Head of caudate nucleus (tissue), 42 donors: ENCODE measurements at places on chromosomes 3 and 15.
A peak's percentile ranks its signal among the peaks of the same experiment; 100 is the strongest.

DNA sequence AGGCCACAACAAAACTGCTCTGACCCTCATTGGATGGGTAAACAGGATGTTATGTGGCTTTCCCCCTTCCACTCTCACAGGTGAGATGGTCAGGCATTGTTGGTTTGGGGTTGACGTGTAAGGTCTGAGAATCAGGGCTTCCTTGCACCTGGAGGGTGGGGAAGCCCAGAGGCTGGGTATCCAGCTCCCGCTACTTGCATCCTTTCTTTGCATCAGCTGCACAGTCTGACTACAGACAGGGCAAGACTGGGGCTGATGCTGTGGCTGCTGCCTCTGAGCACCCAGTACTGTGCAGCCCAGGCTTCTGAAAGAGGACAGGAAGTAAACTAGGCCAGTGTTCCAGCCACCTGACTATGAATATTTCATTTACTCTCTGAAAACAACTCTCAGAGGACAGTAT, 58.0 kb upstream of the ATP2B2 start:
- DNase-seq = no peak

GRCh38 chr15:74892313-74892712, 2.5 kb downstream of the MPI start:
- no peak for DNase-seq

DNA sequence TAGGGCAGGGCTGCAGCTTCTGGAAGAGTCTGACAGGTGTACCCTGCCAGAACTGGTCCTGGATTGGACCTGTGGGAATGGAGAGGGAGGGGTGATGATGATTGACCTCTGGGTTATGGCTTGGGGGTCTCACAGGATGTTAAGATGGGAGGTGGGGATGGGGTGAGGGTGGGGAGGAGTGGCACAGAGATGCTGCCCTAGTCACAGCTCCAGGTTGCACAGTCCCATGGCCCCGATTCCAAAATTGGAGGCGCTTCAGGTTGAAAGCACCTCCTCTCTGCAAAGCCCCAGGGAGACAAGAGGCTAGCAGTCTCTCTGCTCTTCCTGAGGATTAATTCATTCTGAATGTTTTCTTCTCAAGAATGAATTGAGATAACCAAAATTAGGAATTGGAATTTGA, 101.4 kb downstream of the FAM43A start:
- no peak for DNase-seq

GRCh38 chr3:126415661-126416591, 21.2 kb downstream of the CFAP100 start:
- DNase-seq = no peak

DNA sequence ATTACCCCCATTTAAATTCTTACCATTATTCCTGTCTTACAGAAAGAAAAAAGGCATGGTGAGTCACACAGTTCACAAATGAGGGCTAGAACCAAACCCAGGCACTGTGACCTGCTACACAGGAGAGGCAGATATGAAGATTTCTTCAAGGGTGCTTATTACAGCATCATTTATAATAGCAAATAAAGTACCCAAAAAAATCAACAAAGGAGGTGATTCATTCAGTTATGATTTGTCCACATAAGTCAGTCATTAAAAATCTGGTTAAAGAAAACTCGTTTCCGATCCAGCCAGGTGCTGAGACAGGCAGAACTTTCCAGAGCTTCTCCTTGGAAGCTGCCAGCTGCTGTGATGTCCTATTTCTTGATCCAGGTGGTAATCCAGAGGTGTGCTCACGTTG, 7.5 kb upstream of the LOXL1 start:
- no peak for DNase-seq

- DNase-seq = no peak
Measured at GRCh38 chr3:125139386-125139785, 73.2 kb downstream of the SLC12A8 start.

DNA sequence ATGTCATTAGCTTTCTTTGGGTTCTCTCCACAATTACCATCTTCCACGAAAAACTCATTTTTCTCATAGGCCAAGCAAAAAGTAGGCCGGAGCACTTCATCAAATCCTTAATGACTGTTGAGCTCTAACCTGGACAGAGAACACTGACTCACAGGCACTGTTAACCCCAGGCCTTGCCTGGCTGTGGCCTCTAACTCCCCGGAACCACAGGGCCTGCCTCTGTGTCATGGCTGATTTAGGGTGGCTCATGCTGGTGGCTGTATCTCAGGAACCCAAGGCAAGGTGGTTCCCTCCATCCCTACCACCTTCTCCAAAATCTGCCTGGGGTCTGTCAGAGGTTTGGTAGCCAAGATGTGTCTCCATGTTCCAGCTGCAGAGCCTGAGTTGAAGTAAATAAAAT, 3.6 kb downstream of the CRTAP start:
- DNase-seq = no peak

DNA sequence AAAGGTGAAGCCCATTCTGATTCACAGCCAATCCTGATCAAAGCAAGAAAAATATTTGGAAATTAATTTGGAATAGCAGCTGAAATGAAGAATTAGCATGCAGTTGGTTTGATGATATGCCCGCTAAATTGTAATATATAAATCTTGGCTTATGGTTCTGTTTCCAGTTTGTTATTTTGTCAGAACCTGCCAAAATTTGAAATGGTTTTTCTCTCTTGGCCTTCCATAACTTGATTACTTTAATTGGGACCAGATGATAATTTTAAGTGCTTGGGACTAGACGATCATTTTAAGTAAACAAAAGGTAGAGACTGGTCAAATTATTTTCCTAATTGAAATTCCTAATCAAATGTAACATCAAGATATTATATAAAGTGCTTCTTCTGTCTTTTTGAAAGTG, 842.4 kb downstream of the TBL1XR1 start:
- no peak for DNase-seq

DNA sequence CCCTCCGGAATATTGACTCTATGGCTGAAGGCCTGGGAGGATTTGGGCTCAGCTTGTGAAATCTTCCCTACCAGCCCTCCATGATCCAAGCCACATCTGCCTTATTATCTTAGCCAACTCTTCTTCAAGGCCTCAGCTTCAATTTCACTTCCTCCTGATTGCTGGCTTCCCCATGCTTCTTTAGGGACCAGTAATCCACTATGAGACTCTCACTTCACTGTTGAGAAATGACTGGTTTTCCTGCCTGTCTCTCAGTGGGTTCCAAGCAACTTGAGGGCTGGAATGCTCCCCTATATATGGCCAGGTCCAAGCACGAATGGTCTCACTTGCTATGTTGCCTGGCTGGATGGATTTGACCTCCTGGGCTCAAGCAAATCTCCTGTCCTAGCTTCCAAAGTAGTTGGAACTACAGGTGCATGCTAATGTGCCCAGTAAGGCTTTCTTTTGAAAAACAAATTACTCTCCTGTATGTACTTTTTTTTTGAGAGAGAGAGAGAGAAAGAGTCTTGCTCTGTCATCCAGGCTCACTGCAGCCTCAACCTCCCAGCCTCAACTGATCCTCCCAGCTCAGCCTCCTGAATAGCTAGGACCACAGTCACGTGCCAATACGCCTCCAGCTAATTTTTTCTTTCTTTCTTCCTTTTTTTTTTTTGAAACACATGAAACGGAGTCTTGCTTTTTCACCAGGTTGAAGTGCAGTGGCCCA, 7.9 kb upstream of the PIK3CB start:
- no peak for DNase-seq

- no peak for DNase-seq
Measured at GRCh38 chr3:15348246-15348645, 15.9 kb upstream of the SH3BP5 start.

GRCh38 chr3:46209746-46210470, 1.8 kb upstream of the CCR1 start:
- no peak for DNase-seq

- no peak for DNase-seq
Measured at GRCh38 chr3:99978221-99978620, 136.1 kb downstream of the FILIP1L start.

DNA sequence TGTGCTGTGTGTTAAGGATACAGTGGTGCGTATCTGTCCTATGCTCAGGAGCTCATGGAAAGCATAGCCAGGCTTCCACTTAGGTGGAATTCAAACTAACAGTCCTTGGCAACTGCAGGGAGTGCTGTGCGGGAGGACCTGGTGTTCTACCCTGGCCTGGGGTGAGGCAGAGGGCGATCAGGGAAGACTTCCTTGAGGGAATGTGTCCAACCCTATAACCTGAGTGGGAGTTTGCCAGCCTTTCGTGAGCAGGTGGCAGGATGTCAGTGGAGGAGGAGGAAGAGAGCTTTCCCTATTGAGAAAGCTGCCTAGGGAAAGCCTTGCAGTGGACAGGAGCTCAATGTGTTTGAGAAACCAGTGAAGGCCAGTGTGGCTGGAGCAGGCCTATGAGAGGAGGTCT, 271.1 kb upstream of the C2CD4B start:
- DNase-seq = no peak

DNA sequence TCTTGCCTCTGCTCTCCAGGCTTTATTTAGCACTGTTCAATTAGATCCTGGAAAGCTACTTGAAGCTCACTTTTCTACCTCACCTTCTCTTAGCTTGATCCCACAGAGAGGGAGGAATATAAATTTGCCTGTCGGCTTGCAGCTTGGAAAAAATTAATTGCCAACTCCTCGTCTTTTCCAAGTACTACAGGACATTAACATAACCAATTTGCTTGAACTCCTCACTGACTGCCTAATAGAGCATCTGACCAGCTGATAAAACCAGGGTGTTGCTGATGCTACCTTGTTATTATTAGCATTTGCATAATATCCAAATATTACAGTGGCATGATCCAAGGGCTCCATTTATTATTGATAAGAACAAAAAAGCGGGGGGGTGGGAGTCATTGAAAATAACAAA, 561.8 kb downstream of the MCTP2 start:
- no peak for DNase-seq

GRCh38 chr3:194572143-194572789, 61.0 kb downstream of the TMEM44 start:
- DNase-seq = no peak

GRCh38 chr3:22236490-22237270, 485.7 kb upstream of the ZNF385D start:
- DNase-seq = no peak

GRCh38 chr15:51938286-51938685, 33.3 kb downstream of the LEO1 start:
- DNase-seq = peak; percentile 41

GRCh38 chr3:113602836-113603235, 70.5 kb downstream of the SIDT1 start:
- DNase-seq = no peak

- no peak for DNase-seq
Measured at GRCh38 chr3:130849091-130849552, 44.8 kb upstream of the ATP2C1 start.
